Osteocyte (in vitro differentiated cells): ENCODE measurements at places on chromosomes 5 and 9.
A peak's percentile ranks its signal among the peaks of the same experiment; 100 is the strongest.

- H3K27ac ChIP-seq = no peak overlapping the region
- no peaks in the 10 kb centered on the region for H3K36me3 ChIP-seq
- no peaks in the 10 kb centered on the region for H3K4me1 ChIP-seq
- H3K4me3 ChIP-seq = no peak overlapping the region
These were observed 6.7 kb upstream of the BRINP1 start for GRCh38 chr9:119375892-119376291.

GRCh38 chr5:53319315-53319714 lies 161.1 kb upstream of the FST start:
- no peaks in the 10 kb centered on the region for H3K27me3 ChIP-seq
- no peak for DNase-seq
- peaks cover 8% of the 10 kb centered on the region for H3K4me1 ChIP-seq
- no peak overlapping the region for H3K27ac ChIP-seq
- no peaks in the 10 kb centered on the region for H3K36me3 ChIP-seq
- no peak overlapping the region for H3K4me3 ChIP-seq

- no peak overlapping the region for H3K4me3 ChIP-seq
- no peak for DNase-seq
- H3K36me3 ChIP-seq = no peaks in the 10 kb centered on the region
- no peak overlapping the region for H3K27ac ChIP-seq
- peaks cover 12% of the 10 kb centered on the region for H3K4me1 ChIP-seq
These were observed 3.8 kb upstream of the CCDC192 start for GRCh38 chr5:127699416-127699815.

DNA sequence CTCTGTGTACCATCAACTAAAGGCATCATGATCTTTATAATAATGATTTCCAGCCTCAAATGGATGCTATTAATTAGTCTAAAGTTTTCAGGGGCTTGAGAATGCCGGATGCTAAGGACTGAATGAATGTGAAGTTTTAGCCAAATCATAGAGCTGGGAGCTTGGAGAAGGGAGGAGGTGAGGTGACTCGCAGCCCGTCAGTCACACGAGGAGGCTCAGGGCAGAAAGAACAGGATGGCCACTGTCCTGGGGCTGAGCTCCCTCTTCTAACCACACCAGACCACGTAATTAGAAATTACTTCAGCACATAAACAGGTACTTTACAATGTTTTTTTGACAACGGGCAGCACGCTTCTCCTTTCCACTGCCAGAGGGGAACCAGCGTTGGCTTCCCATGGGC lies 222.6 kb downstream of the NPR3 start:
- H3K27me3 ChIP-seq = no peaks in the 10 kb centered on the region
- H3K27ac ChIP-seq = no peak overlapping the region
- peaks cover 30% of the 10 kb centered on the region for H3K4me1 ChIP-seq
- DNase-seq = no peak
- no peak overlapping the region for H3K4me3 ChIP-seq

DNA sequence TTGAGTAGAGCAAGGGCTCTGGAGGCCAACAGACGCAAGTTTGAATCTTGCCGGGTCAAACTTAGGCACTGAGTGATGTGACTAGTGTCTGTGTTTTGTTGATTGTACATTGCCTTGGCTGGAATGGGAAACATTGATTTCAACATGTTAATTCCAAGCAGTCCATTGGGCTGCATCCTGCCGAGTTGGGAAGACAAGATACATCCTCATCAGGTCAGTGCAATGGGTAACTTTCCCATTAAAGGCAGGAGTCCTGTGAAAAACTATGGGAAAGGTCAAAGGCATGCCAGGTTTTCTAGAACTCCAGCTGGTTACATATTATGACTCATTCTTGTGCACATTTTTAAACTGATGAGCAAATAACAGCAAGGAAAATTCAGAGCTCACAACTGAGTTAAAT lies 126.5 kb upstream of the ABCA1 start:
- DNase-seq = no peak
- no peaks in the 10 kb centered on the region for H3K36me3 ChIP-seq
- H3K27me3 ChIP-seq = no peaks in the 10 kb centered on the region
- H3K27ac ChIP-seq = peak overlapping the region; percentile 92

GRCh38 chr5:124353016-124353415 lies 393.4 kb downstream of the ZNF608 start:
- no peak overlapping the region for H3K4me3 ChIP-seq
- no peaks in the 10 kb centered on the region for H3K4me1 ChIP-seq
- peaks cover 3% of the 10 kb centered on the region for H3K36me3 ChIP-seq
- no peak overlapping the region for H3K27ac ChIP-seq
- peaks cover 4% of the 10 kb centered on the region for H3K27me3 ChIP-seq
- no peak for DNase-seq

- DNase-seq = no peak
- no peak overlapping the region for H3K4me3 ChIP-seq
- H3K27ac ChIP-seq = peak overlapping the region; percentile 94
- H3K4me1 ChIP-seq = peaks cover 46% of the 10 kb centered on the region
- H3K36me3 ChIP-seq = no peaks in the 10 kb centered on the region
These were observed 567.9 kb downstream of the CCDC171 start for GRCh38 chr9:16120727-16121126.

DNA sequence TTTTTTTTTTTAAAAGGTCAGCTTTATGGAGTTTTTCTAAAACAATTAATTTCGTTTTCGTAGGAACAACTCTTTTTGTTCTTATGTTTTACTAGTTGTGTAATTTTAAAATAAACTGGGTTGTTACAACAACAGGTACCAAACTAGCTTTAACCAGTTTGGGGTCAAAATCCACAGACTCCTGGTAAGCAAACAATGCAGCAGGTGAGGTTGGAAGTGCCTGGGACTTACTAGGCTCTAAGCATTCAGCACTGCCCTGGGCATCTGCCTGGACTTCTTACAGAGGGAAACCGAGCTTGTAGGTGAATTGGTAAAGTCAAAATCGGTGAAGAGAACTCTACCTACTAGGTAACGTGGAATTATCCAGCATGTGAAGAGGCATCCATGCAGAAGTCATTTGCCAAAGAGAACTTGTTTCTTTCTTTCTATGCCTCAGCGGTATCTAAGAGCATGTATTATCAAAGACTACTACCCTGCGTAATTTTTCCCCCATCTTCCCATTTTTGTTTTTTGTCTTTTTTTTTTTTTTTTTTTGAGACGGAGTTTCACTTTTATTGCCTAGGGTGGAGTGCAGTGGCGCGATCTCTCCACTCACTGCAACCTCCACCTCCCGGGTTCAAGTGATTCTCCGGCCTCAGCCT lies 145.4 kb downstream of the KCTD16 start:
- no peak overlapping the region for H3K4me3 ChIP-seq
- no peaks in the 10 kb centered on the region for H3K36me3 ChIP-seq
- DNase-seq = no peak
- H3K27me3 ChIP-seq = peaks cover 15% of the 10 kb centered on the region
- no peaks in the 10 kb centered on the region for H3K4me1 ChIP-seq
- no peak overlapping the region for H3K27ac ChIP-seq

DNA sequence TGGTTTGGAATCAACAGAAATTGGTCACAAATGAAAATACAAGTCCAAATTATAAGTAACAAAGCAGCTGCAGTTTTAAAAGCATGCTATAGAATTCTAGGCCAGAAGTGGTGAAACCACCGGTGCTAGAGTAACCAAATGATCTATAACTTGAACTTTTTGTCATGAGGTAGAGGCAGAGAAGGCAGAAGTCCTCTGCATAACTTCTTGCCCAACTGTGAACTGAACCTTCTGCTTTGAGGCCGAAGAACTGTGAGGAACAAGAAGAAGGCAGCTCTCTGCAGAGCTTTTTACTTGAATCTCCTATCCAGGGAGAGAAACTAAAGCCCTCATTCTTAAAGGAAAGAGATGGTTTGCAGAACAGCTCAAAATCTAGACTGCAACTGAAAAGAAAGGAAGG lies 36.2 kb upstream of the TENT2 start:
- no peaks in the 10 kb centered on the region for H3K4me1 ChIP-seq
- no peaks in the 10 kb centered on the region for H3K36me3 ChIP-seq
- H3K27ac ChIP-seq = no peak overlapping the region
- H3K27me3 ChIP-seq = peaks cover 10% of the 10 kb centered on the region
- no peak overlapping the region for H3K4me3 ChIP-seq

DNA sequence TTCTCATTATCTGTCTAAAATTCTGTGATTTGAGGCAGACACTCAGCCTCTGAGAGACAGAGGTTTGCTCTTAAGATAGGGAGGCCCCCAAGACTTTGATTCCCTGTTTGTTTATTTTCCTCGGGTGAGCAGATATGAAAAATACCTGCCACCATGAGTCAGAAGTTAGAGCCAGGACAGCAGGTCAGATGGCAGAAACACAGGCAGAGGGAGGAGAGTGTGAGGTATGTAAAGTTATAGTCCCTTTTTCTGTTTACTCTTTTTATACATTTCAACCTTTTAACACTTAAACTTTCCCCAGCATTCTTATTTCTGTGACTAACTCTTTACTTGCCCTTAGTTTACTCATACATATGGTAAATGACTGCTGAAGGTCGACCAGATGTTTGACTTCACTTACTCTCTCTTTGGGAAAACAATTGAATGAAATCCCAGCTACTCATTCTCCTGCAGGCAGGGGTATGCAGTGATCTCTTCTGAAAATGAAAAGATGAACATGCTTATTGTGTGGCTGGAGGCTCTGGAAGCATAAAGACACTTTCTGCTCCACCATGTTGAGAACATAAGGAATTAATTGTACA lies 383.8 kb downstream of the NTRK2 start:
- peaks cover 13% of the 10 kb centered on the region for H3K4me1 ChIP-seq
- no peak overlapping the region for H3K4me3 ChIP-seq
- H3K27ac ChIP-seq = peak overlapping the region; percentile 61
- no peaks in the 10 kb centered on the region for H3K36me3 ChIP-seq

- no peaks in the 10 kb centered on the region for H3K36me3 ChIP-seq
- H3K4me3 ChIP-seq = no peak overlapping the region
- peaks cover 21% of the 10 kb centered on the region for H3K27me3 ChIP-seq
These were observed 65.5 kb downstream of the MCTP1 start for GRCh38 chr5:95219411-95219810.

DNA sequence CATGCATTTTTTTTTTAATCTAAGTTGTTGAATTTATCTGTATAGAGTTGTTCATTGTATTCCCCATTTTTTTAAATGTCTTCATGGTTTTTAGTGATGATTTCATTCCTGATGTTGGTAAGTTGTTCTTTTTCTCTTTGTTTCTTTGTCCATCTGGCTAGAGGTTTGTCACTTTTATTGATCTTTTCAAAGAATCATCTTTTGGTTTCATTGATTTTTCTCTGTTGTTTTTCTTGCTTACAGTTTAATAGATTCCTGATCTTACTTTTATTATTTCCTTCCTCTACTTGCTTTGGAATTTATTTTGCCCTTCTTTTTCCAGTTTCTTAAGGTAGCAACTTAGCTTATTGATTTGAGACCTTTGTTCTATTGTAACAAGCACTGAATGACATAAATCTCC lies 114.2 kb downstream of the AOPEP start:
- peaks cover 24% of the 10 kb centered on the region for H3K36me3 ChIP-seq
- H3K4me3 ChIP-seq = no peak overlapping the region
- H3K27me3 ChIP-seq = no peaks in the 10 kb centered on the region
- DNase-seq = no peak
- H3K4me1 ChIP-seq = no peaks in the 10 kb centered on the region

DNA sequence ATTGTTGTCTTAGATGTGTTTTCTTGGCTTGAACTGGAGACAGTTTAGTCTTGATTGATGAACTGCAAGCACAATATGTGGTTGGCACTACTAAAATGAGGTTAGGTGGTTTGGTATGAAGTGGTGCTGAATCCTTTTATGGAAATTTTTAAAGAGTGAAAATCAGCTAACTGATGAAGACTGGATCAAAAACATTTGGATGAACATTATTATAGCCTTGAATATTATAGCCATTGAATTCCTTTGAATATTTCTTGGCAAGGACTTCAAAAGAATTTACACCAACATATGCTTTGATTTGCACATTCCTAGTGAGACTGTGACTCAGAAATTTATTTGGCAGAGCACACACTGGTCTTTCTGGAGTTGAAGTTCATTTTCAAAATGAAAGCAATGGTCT lies 318.3 kb downstream of the CHSY3 start:
- peaks cover 12% of the 10 kb centered on the region for H3K4me1 ChIP-seq
- H3K4me3 ChIP-seq = no peak overlapping the region
- H3K27ac ChIP-seq = no peak overlapping the region
- no peak for DNase-seq
- peaks cover 3% of the 10 kb centered on the region for H3K36me3 ChIP-seq

DNA sequence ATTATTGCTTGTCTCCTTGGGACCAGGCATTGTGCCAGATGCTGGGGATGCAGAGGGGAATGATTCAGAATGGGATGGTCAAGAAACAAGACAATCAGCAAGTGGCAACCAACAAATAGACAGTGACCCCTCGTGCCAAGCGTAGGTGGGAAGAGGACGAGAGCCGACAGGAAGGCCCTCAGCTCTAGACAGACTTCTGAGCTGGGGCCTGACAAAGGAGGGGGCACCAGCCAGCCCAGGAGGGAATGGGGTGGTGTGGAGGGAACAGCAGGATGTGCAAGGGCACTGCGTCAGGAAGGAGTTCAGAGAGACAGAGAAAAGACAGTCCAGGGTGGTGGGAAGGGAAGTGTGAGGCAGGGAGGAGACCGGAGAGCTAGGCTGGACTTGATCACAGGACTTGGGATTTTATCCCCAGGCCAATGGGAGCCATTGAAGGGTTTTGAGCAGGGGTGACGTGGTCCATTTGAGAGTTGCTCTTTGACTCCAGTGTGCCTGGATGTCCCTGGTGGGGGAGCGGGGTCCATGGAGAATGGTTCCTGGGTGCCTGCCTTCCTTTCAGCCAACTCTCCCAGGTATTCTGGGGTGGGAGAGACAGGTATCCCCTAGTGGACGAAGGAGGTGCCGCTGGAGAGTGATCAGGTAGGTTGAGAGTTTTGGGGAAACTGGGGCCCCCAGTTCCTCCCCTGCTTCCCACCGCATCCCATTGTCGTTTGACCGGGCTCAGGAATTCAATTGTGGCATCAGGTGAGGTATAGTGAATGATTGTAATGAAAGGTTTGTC lies 79.3 kb upstream of the ZNF618 start:
- H3K36me3 ChIP-seq = no peaks in the 10 kb centered on the region
- no peaks in the 10 kb centered on the region for H3K4me1 ChIP-seq
- H3K4me3 ChIP-seq = no peak overlapping the region

GRCh38 chr9:111914749-111915424 lies 18.3 kb downstream of the UGCG start:
- H3K4me1 ChIP-seq = peaks cover 58% of the 10 kb centered on the region
- H3K27ac ChIP-seq = peak overlapping the region; percentile 76
- H3K36me3 ChIP-seq = peaks cover 25% of the 10 kb centered on the region
- H3K27me3 ChIP-seq = no peaks in the 10 kb centered on the region
- DNase-seq = no peak

DNA sequence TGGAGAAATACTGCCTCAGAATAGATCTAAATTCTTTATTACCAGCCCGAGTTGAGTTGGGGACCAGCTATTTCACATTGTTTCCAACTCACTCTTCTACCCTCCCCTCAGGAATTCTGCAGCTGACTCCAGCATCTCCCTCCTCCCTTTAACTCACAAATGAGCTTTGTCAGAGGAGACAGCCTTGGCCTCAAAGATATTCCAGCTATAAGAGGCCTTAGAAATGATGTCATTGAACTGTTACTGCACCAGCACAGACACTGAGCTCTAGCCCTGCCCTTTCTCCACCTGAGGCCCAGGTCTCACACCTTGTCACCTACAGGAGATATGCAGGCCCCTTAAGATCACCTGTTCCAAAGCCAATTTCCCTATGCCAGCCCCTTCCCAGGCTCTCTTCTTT lies 78.4 kb upstream of the ATP10B start:
- no peaks in the 10 kb centered on the region for H3K36me3 ChIP-seq
- H3K27me3 ChIP-seq = no peaks in the 10 kb centered on the region
- H3K4me1 ChIP-seq = no peaks in the 10 kb centered on the region
- H3K27ac ChIP-seq = no peak overlapping the region
- DNase-seq = no peak

- no peaks in the 10 kb centered on the region for H3K36me3 ChIP-seq
- H3K27me3 ChIP-seq = peaks cover 10% of the 10 kb centered on the region
- H3K27ac ChIP-seq = no peak overlapping the region
- H3K4me1 ChIP-seq = no peaks in the 10 kb centered on the region
- DNase-seq = no peak
These were observed 31.6 kb downstream of the RETREG1 start for GRCh38 chr5:16585041-16585667.
